Activated CD4-positive, CD25-positive, alpha-beta regulatory T cell treated with anti-CD3 and anti-CD28 coated beads, Interleukin-2, amount 50 U/mL, for 72 hours (primary cell): ENCODE measurements at places on chromosomes 6 and 20.

GRCh38 chr6:44494011-44494501, 106.5 kb downstream of the CDC5L start:
- no peak for DNase-seq

- DNase-seq = no peak
These were observed 5.7 kb upstream of the PARD6B start for GRCh38 chr20:50725724-50726005.

DNA sequence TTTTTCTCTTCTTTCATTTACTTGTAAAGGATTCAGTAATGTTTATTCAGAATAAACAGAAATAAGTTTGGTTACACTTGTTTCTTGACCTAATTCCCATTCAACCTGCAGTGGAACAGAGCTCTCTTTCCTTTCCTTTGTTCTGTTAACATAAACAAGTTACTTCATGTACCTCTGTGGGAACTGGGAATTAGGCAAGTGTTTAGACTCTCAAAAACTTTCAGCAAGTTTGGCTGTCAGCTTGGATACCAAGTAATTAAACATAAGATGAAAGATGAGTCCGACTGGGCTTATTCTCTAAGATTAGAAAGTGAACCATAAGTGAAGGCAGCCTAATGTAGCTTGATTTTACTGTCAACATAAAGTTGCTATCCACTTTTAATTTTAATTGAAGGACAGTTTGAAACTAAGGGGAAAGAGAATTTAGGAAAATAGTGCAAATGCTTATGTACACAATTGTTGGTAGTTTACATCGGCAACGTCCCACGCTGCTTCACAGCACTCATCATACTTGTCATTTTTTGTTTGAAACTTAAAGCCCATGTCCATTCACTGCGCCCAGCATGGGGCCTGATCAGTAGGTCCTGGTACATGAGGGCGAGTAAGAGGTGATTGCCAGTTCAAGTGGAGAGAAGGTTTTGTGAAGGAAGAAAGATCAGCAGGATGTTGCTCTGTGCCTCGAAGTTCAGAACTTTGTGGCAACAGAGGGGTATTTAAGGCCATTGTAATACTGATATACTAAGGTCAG, 113.0 kb downstream of the PLEKHG1 start:
- DNase-seq = no peak

GRCh38 chr6:6469074-6469473, 119.4 kb upstream of the LY86 start:
- DNase-seq = no peak

- no peak for DNase-seq
These were observed 44.7 kb upstream of the SPDEF start for GRCh38 chr6:34600796-34601195.

DNA sequence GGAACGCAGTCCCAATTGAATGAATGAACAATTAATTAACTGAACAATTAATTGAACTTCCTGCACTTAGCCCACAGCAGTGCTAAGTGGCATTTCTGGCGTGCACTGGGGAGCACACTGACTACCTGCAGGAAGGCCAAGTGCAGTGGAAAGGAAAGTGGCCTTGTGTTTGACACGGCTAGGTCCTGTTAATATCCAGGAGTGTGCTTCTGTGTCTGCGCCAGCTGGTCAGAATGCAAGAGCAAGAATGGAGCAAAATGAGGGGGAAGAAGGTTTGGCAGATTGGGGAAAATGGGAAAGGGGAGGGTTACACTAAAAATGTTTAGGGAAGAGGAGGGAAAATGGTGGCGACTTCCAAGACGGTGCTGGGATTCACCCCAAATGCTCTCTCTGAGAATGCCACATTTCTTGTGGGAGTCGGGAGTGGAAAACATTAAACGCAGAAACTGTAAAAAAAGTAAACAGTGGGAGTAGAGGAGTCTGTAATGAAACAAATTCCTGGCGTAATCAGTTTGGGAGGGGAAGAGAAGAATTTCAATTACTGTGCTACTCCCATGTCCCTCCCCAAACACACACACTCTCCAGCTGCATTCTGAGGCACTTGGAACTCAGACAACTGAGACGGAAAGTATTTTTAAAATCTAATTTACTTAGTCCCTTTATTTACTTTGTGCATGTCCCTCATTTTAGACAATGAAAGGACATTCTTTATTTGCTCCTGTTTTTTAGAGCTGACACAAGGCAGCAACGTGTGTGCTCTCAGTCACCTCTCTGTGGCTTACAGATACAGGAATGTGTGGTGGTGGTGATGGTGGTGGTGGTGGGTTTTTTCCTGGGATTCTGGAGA, 64.1 kb downstream of the CLIC5 start:
- no peak for DNase-seq

GRCh38 chr6:160337991-160338390, 10.2 kb upstream of the SLC22A3 start:
- DNase-seq = no peak

GRCh38 chr20:35568645-35569044, 26.8 kb downstream of the ERGIC3 start:
- DNase-seq = no peak

- no peak for DNase-seq
These were observed 10.8 kb upstream of the TBCC start for GRCh38 chr6:42756722-42757121.

GRCh38 chr6:100116411-100117194, 122.6 kb upstream of the MCHR2 start:
- DNase-seq = no peak

DNA sequence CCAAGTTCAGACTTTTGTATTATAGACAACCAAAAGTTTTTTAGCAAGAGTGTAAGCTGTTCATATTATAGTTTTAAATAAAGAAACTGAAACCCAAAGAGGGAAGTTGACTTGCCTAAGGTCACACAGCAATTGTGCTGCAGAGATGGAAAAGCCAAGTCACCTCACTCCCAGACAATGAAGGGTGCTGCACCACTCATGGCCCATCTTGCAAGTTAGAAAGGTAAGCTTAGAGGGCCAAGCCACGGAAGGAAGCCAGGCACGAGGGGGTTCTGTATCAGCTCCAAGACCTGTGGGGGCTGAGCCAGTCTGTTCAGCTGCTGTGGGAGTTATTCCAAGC, 860 bp downstream of the DEFB124 start:
- DNase-seq = no peak

DNA sequence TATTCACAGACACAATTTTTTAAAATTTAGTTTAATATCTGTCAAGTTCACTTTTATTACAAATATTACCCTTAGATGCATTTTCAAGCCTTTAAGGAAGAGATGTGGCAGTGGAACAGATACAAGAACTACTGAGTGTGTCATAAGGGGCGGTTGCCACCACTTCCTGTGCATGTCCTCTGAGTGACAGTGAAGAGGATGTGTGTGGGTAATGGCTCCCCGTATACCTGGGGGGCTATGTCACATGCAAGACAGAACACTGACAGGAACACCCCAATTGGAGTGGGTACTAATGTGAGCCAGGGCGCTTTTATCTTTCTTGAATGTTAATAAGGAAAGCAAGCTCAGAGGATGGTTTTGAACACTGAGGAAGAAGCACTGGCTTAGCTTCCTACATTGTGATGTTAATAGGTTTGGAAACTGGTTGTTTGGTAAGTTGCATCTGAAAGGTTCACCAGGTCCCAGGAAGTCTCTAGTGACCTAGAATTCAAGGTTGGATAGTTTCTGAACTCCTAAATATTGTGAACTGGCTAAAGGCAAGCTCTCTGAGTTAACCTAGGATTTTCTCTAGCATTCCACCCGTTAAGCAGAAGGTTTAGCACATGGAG, 83.4 kb upstream of the ASF1A start:
- DNase-seq = peak; percentile 47

GRCh38 chr6:149717255-149717587, 680 bp downstream of the LATS1 start:
- no peak for DNase-seq

GRCh38 chr20:13800728-13801134, 15.9 kb downstream of the NDUFAF5 start:
- DNase-seq = no peak

DNA sequence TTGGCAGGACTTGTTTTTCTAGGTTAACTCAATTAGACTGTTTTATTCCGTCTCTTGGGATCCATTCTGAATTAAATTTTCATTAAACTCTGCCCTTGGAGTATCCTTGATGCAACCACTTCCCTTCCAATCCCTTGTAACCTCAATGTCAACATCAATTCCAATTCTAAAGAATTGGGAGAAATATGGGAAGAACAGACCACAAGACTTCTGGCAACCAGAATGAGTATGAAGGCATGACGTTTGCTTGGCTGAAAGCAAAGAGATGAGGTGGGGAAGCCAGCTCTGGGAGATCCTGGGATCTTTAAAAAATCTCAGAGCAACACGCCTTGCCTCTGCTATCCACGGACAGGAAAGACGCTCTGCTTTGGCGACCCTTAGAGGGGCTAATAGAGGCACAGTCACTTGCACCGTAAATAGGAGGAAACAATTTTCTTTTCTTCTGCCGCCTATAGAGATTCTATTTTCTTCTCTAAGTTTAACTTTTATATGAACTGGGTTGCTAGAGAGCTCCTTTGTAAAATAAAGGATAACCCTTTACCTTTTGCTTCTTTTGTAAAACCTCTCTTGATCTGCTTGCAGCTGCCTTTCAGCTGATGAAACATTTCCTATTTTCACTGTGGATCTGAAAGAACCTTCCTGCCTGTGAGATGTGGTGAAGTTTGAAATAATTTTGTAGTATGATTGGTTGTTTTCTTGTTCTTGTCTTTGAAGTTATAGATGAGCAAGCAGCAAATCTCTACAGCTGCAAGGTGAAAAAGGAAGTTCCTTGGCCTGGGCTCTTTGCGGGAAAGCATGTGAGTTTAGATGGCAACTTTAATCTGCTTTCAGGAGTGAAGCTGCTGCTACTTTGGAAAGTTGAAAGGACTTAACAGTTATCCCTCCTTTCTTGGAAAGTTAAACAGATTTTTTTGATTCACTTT, at the start of gene ASIP:
ASIP (plus strand) TSS at position 731 of the 923 bp plus-strand sequence. CDS start 18,952 bp downstream, outside the sequence.
- DNase-seq = no peak

DNA sequence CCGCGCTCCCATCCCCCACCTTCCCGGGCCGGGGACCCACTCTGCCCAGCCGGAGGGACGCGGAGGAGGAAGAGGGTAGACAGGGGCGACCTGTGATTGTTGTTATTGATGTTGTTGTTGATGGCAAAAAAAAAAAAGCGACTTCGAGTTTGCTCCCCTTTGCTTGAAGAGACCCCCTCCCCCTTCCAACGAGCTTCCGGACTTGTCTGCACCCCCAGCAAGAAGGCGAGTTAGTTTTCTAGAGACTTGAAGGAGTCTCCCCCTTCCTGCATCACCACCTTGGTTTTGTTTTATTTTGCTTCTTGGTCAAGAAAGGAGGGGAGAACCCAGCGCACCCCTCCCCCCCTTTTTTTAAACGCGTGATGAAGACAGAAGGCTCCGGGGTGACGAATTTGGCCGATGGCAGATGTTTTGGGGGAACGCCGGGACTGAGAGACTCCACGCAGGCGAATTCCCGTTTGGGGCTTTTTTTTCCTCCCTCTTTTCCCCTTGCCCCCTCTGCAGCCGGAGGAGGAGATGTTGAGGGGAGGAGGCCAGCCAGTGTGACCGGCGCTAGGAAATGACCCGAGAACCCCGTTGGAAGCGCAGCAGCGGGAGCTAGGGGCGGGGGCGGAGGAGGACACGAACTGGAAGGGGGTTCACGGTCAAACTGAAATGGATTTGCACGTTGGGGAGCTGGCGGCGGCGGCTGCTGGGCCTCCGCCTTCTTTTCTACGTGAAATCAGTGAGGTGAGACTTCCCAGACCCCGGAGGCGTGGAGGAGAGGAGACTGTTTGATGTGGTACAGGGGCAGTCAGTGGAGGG, 2.8 kb downstream of the SOX4 start:
- peak; percentile 31 for DNase-seq

DNA sequence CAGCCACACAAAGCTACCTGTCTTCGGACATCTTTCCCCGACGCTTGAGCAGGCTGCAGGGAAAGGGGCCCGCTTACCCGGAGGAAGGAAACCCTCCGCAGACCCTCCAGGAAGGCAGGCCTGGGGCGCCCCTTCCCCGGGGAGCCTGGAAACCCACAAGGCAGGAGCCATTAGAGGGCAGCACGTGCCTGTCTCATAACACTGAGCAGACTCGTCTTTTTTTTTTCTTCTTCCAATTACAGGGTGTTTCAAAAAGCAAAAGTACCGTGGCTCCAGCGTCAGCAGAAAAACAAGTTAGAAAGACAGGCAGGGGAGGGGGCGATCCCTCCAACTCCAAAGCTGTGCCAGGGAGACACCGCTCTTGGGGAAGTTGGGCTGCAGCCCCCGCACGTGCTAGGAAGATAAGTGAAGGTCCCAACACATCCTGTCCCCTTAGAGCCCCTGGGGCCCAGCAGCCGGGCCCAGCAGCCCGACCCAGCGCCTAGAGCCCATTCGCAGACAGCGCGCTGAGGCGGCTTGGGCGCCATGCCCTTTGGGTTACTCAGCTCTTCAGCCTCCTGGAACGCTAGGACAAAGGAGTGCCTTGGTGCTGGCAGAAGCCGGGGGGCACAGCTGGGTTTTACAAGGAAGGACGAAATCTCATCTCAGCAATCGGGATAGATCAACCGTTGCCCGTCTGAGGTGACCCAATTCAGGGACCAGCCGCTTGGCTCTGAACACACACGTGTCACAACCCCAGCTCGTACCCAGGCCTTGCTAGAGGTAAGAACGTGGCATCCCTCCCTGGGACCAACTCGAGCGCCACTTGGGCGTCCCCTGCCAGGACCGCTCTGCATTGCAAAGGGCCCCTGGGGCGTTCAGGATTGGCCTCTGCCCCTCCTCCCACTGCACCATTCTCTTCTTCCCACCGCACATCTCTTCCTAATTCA, 136.3 kb downstream of the LY86 start:
- peak; percentile 41 for DNase-seq

- no peak for DNase-seq
These were observed 6.1 kb downstream of the DNPH1 start for GRCh38 chr6:43223175-43223574.

DNA sequence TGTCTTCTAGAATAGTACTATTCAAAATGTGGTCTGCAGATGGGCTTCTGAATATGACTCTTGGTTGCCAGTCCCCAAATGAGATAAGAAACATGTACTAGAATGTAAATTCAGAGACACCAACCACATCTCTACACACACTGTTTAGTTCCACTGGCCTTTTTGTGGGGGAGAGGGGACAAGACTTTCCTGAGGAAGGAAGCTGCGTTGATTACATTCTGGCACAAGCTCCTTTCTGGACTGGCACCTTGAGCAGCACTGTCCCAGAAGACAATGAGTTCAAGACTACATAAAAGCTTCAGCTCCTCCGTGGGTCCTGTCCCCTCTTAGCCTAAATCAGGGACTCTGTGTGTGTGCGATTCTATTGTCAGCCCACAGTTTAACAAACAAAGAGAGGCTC, 6.9 kb upstream of the IYD start:
- DNase-seq = no peak

DNA sequence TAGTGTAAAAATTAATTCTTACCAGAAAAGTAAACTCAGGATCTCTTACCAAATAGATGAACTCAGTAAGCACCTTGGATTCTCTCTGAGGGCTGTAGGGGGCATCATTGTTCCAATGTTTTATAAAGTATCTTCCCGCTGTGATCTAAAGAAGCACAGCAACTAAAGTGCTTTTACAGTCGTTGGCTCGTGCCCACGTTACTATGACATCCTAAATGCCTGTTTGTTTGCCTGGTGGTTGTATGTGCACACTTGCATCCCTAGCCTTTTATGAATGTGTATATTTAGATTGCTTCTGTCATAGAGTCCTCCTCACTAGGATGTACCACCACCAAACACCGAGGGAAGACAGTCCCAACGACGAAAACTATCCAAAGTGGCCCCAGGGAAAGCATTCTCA, 34.5 kb downstream of the SLX4IP start:
- no peak for DNase-seq
